ENCODE measurements at places on chromosomes 6 and 20.

DNA sequence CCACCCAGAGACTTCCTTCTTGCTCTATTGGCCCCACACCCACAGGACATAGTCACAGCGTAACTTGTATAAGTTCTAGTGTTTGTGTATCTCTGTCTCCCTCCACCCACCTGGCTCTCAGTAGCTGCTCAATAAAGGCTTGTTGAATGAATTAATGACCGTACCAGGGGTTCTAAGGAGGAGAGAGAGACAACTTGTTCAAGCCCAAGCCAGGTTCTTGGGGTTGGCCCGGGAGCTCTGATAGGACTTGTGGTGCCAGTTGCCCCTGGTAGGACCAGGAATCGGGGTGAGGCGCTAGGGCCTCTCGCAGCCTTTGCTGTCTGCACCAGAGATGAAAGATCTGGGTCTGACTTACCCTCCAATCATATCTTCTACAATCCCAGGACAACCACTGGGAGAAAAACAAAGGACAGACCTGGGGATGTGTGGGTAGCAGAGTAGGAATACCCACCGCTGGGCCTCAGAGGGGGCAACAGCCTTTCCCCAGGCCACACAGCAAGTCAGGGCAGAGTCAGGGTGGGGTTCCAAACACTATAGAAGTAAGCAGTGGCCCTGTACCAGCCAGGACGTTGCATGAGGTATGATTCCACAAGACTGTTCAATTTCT is 5.3 kb upstream of the TGM2 start:
- DNase-seq = no peak

- DNase-seq = no peak
Measured at GRCh38 chr6:157753291-157753690, 69.8 kb upstream of the SNX9 start.

GRCh38 chr20:44091026-44091425 is 96.0 kb downstream of the JPH2 start:
- DNase-seq = no peak

GRCh38 chr6:24957199-24957598 is 21.4 kb upstream of the RIPOR2 start:
- DNase-seq = no peak

DNA sequence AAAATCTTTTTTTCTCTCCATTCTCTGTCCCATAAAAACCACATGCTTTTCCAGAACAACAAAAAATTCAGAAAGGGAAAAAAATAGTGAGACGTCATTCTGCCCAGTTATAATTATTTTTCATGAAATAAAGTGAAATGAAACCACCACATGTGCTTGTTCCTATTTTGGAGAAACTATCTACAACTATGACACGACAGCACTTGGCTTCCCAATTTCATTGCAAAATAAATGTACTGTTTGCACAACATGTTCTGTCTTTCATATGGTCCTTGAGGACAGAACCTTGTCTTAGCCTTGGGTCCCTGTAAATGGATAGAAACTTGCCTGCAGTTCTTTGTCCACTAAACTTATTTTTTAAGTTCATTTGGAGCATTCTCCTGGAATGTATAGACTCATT is 5.6 kb upstream of the MAN1A1 start:
- DNase-seq = no peak

DNA sequence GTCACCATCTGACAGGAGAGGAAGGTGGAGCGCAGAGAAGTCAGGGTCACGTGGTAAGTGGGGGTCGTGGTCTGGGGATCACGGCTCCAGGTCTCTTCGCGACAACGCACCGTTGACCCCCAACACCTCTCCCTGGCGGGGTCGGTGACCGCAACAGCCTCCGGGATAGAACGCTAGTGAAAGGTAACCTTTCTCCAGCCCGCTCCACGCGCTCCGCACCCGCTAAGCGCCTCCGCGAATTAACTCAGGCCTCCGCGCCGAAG is 600 bp upstream of the SYNJ2 start:
- no peak for DNase-seq

DNA sequence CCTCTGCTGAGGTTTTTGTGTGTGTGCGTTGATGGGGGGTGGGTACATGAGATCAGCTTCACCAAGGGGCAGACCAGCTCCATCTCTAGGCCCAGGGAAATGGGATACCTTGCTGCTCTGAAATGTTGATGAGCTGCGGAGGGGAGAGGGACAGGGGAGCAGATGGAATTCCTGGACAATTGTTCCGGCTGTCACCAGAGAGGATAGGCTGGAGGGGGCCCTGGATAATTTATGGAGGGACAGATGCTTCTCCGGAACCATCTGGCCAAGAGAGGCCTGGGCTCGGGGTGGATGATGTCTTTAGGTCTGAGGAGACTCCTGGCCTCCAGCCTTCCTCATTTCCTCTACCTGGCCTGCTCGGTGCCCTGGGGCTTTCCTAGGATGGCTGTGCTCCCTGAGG is 1.9 kb upstream of the TJAP1 start:
- DNase-seq = no peak

DNA sequence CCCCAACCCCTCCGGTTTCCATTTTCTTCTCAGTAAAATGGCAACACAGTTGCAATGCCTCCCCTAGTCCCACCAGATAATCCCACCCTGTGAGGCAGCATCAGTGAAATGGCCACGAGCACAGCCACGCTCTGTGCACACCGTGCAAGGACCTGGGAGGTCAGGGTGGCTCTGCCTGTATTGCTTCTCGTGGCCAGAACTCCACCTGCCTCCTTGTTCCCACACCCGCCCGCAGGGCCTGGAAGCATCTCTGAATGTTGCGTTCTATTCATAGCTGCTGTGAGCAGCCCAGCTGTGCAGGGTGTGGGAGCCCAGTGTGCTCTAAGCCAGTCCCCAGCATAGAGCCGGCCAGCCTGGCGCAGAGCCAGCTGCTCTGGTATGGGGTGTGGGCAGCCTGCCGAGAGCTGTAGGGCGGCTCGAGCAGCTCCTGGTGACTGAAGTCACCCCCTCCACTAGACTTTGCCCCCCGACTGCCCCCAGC is 161.1 kb downstream of the DLL1 start:
- DNase-seq = no peak

- DNase-seq = no peak
Measured at GRCh38 chr6:146028851-146029572, at the start of gene GRM1. Gene GRM1, plus strand, starts transcription at chr6:146029062. Its CDS starts 456 bp downstream, at chr6:146029518.

- no peak for DNase-seq
Measured at GRCh38 chr6:3392930-3393835, 63.7 kb downstream of the SLC22A23 start.

DNA sequence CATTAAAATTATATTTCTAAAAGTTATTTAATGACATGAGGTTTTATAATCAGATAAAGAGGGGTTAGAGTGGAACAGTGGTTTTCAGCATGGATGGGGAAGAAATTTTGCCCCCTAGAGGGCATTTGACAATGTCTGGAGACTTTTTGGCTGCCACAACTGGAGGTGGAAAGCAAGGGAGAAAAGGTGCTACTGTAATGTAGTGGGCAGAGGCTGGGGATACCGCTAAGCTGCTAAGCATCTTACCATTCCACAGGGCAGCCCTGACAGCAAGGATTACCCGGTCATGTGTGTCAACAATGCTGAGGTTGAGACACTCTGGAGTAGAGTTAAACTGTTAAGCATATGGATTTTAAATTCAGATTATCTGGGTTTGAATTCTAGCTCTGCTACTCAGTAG is 52.9 kb upstream of the FABP7 start:
- no peak for DNase-seq
